ENCODE measurements at places on chromosomes 11 and 22. TPM values are rescaled to one million over a fixed set of nuclear protein-coding genes. Genes with fewer than 3 reads are reported as not detected.

Gene MTFP1
- 22.7 TPM for total RNA-seq

Gene APOBEC3B
- 1.2 TPM for total RNA-seq

Gene SLC5A1
- not detected for total RNA-seq

Gene CCDC87
- 1.2 TPM for total RNA-seq

Gene SLC16A8
- total RNA-seq, result 1.2 TPM

Gene KRTAP5-9
- not detected for total RNA-seq

Gene CLCF1
- 17.8 TPM for total RNA-seq

Gene TEX12
- not detected for total RNA-seq

Gene HBE1
- 0.39 TPM for total RNA-seq

Gene SHISA8
- total RNA-seq, result not detected

Gene BRSK2
- 0.11 TPM for total RNA-seq

Gene ART1
- total RNA-seq, result not detected

Gene TRPT1
- 31.4 TPM for total RNA-seq

Gene CCDC116
- 0.11 TPM for total RNA-seq

Gene NARS2
- total RNA-seq, result 24.5 TPM

Gene TPH1
- total RNA-seq, result 0.11 TPM

Gene RASSF7
- 66.8 TPM for total RNA-seq

Gene ZW10
- total RNA-seq, result 15.3 TPM

Gene ANO3
- total RNA-seq, result not detected

Gene OR10S1
- total RNA-seq, result not detected

Gene EHF
- not detected for total RNA-seq

Gene ZNRF3
- 5.9 TPM for total RNA-seq

Gene HOATZ
- not detected for total RNA-seq
